ENCODE measurements at places on chromosomes 3 and 15.
A peak's percentile ranks its signal among the peaks of the same experiment; 100 is the strongest.

GRCh38 chr3:89474333-89475130 is 367.1 kb downstream of the EPHA3 start:
- no peak for DNase-seq
- H3K36me3 ChIP-seq, result no peaks in the 10 kb centered on the region
- H3K4me1 ChIP-seq, result no peaks in the 10 kb centered on the region

DNA sequence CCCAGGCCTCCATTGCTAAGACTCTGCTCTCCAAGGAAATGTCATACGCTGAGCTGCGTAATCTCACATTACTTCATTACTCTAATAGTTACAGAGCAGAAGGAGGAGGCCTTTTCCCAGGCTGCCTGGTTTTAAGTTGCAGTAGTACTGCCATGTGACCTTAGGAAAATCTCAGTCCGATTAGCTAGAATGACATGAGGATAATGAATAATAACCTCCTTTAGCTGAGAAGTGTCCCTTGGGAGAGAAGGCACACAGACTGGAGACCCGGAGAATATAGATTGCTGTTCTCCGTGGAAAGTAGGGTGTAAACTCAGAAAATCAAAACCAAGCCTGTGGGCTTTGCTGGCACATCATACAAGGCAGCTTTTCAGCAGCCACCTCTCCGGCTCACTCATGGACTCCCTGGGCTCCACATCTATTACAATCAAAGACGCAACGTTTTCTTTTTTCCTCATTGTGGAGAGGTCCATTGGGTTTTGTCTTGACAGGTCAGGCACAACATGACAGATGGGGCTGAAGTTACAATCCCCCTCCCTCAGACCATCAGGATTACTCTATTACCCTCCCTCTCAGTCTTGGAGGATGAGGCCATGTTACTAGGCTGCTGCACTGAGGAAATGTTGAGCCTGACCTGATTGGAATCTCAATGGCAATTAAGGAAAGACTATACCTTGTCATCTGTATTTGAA is 134.8 kb upstream of the MB21D2 start:
- H3K27ac ChIP-seq, result no peak overlapping the region
- no peaks in the 10 kb centered on the region for H3K36me3 ChIP-seq
- H3K4me1 ChIP-seq, result no peaks in the 10 kb centered on the region
- no peak for DNase-seq
- no peak overlapping the region for H3K4me3 ChIP-seq

DNA sequence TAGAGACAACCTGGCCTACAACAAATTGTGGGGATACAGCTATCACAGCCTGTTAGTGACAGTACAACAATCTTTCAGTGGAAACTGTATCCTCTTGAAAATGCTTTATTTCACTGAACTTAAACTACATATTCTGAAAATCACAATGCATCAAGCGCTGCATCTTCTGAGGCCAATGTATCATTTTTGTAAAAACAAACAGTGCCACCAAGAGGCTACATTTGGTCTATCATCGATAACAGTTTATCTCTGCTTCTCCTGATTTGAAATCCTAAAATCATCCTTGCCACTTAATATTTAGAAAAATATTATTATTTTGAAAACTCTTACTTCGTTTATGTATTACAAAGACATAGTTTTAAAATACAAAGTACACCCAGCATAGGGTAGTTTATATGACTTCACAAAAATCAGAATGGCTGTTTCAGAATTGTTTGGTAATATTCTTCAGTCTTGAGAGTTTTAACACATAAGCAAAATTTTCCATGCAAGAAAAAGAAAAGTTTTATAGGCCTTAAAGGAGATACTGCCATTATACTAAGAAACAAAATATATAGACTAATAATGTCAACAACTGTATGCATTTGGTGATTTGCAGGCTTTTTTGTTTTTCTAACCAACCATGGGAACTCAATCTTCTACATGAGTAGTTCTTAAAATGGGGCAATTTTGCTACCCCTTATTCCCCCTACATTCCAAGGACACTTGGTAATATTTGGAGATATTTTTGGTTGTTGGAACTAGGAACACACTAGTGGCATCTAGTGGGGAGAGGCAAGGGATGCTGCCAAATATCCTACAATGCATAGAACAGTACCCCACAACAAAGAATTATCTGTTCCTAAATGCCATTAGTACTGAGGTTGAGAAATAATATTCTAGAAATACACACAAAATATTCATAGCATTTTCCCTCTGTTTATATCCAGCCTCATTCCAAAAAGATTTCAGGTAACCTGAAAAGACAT is 42.3 kb downstream of the WDR72 start:
- DNase-seq, result no peak
- H3K4me3 ChIP-seq, result no peak overlapping the region
- H3K27me3 ChIP-seq, result no peaks in the 10 kb centered on the region
- no peaks in the 10 kb centered on the region for H3K36me3 ChIP-seq

GRCh38 chr3:134337511-134338200 is 36.6 kb downstream of the AMOTL2 start:
- H3K36me3 ChIP-seq, result no peaks in the 10 kb centered on the region
- no peak for DNase-seq
- no peak overlapping the region for H3K4me3 ChIP-seq
- no peak overlapping the region for H3K27ac ChIP-seq
- no peaks in the 10 kb centered on the region for H3K4me1 ChIP-seq
- H3K27me3 ChIP-seq, result no peaks in the 10 kb centered on the region

- no peaks in the 10 kb centered on the region for H3K36me3 ChIP-seq
- no peak for DNase-seq
- no peaks in the 10 kb centered on the region for H3K4me1 ChIP-seq
- no peaks in the 10 kb centered on the region for H3K27me3 ChIP-seq
These were observed 5.5 kb upstream of the RSL24D1 start for GRCh38 chr15:55202206-55202605.

DNA sequence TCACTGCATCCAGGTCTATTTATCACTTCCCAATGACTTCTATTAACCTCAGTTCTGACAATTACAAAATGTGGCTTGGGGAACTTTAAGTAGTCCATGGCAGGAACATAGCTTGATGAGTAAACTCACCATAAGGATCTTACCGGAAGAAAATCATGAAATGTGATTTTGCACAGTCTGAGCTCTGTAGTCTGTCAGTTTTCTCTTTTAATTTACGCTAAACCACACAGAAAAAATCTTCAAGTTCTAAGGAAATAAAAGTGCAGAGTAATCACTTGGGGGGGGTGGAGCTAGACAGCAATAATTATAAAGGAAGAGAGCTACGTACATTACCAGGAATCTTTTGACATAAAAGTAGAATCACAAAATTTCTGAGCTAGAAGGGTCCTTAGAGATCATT is 9.2 kb downstream of the TBC1D5 start:
- no peaks in the 10 kb centered on the region for H3K36me3 ChIP-seq
- no peaks in the 10 kb centered on the region for H3K4me1 ChIP-seq
- no peak overlapping the region for H3K4me3 ChIP-seq
- DNase-seq, result no peak

DNA sequence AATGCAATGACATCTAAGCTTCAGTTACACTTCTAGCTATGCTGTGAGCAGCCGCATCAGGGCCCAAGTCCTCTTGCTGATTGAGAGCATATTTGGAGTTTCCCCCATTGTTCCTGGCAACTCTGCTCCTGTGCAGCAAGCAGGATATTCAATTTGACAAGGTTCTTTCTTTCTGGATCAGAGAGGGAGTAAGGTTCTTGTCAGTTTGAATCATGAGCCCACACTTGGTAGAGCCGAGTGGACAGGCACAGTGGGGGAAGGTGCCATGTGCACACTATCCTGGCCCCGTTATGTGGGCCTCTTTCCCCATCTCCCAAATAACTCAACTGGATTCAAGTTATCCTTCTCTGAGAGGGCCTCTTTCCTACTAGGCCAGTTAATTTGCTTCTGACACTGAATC is 385.4 kb downstream of the ZIC1 start:
- no peaks in the 10 kb centered on the region for H3K27me3 ChIP-seq
- H3K27ac ChIP-seq, result no peak overlapping the region
- H3K36me3 ChIP-seq, result no peaks in the 10 kb centered on the region
- no peaks in the 10 kb centered on the region for H3K4me1 ChIP-seq
- no peak overlapping the region for H3K4me3 ChIP-seq

- no peaks in the 10 kb centered on the region for H3K4me1 ChIP-seq
- H3K4me3 ChIP-seq, result no peak overlapping the region
- no peaks in the 10 kb centered on the region for H3K27me3 ChIP-seq
- DNase-seq, result no peak
- H3K27ac ChIP-seq, result no peak overlapping the region
- no peaks in the 10 kb centered on the region for H3K36me3 ChIP-seq
These were observed 79.7 kb downstream of the FBN1 start for GRCh38 chr15:48565560-48566482.

GRCh38 chr3:113754494-113755159 is 7.8 kb downstream of the ATP6V1A start:
- no peak overlapping the region for H3K4me3 ChIP-seq
- no peak overlapping the region for H3K27ac ChIP-seq
- no peaks in the 10 kb centered on the region for H3K4me1 ChIP-seq
- no peak for DNase-seq
- no peaks in the 10 kb centered on the region for H3K27me3 ChIP-seq
- H3K36me3 ChIP-seq, result no peaks in the 10 kb centered on the region

- H3K27me3 ChIP-seq, result no peaks in the 10 kb centered on the region
- H3K4me1 ChIP-seq, result no peaks in the 10 kb centered on the region
- H3K4me3 ChIP-seq, result no peak overlapping the region
- no peak overlapping the region for H3K27ac ChIP-seq
- no peaks in the 10 kb centered on the region for H3K36me3 ChIP-seq
These were observed 162.9 kb downstream of the ITPR1 start for GRCh38 chr3:4656059-4656458.

GRCh38 chr15:82635798-82636197 is 11.4 kb downstream of the CPEB1 start:
- H3K27ac ChIP-seq, result no peak overlapping the region
- H3K4me1 ChIP-seq, result no peaks in the 10 kb centered on the region
- no peaks in the 10 kb centered on the region for H3K27me3 ChIP-seq
- no peaks in the 10 kb centered on the region for H3K36me3 ChIP-seq
- DNase-seq, result no peak
- H3K4me3 ChIP-seq, result no peak overlapping the region

DNA sequence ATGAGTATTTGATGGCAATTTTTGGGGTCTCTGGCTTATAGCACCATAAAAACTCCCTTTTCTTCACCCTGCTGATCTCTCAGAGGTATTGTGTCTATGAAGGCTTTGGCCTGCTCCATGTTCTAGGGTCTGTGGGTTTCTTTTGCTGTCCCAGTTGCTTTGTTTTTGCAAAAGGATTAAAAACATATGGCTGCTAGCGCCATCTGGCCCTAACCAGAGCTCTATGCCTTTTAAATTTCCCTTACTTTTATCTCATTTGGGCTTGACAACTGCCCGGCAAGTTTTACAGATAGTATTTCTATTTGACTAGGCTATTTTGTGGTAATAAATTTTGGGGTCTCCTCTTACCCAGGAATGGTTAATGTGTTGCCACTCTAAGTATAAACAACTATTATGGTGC is 6.4 kb upstream of the GHRL start:
- no peaks in the 10 kb centered on the region for H3K27me3 ChIP-seq
- DNase-seq, result no peak
- H3K4me3 ChIP-seq, result no peak overlapping the region

DNA sequence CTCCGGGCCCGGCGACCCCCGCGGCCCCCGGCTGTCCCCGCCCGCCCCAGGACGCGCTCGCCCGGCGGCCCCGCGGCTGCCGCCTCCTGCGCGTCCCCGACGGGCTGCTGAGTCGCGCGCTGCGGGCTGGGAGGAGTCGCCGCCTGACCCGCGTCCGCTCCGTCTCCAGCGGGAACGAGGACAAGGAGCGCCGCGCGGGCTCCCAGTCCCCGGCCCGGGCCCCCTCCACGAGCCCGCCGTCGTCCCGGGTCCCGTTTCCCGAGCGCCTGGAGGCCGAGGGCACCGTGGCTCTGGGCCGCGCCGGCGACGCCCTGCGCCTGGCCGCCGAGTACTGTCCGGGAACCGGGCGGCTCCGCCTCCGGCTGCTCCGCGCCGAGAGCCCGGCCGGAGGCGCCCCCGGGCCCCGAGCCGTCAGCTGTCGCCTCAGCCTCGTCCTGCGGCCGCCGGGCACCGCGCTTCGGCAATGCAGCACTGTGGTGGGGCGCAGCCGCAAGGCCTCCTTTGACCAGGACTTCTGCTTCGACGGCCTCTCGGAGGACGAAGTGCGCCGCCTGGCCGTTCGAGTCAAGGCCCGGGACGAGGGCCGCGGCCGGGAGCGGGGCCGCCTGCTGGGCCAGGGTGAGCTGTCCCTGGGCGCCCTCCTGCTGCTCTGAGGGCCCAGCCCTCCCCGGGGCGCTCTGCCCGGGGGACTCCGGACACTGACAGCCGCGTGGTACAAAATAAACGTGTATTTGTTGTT is 1.5 kb downstream of the C2CD4A start:
- peaks cover 7% of the 10 kb centered on the region for H3K4me1 ChIP-seq
- peak; percentile 60 for DNase-seq
- H3K27me3 ChIP-seq, result no peaks in the 10 kb centered on the region
- peak overlapping the region; percentile 62 for H3K4me3 ChIP-seq

DNA sequence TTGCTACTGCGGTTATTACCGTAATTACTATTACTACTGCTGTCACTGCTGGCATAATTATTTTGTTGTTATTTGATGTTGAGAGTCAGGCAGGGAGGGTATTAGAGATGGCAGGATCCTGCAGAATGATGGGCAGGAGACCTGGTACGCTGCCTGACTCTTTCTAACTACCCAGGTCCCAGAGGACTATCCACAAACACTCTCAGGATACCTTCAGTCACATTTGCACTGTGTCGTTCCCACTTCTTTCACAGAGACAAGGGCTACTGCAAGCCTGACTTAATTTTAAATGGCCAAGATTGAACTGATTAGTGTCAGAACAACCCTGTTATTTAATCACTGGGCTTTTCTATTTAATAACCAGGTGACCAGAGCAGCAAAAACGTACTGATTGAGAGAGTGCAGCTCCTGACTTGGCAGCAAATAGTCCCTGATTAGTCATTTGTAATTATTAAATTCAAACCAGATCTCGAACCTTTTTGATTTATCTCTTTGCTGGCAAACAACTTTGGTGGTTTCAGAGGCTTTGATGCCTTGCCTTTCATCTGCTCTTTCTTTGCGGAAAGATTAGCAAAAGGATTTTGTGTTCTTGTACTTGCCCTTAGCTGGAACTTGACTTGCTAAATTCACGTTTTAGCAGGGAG is 88.8 kb upstream of the ARHGEF3 start:
- no peak for DNase-seq
- H3K4me1 ChIP-seq, result no peaks in the 10 kb centered on the region
- H3K36me3 ChIP-seq, result no peaks in the 10 kb centered on the region
- no peak overlapping the region for H3K4me3 ChIP-seq
- no peak overlapping the region for H3K27ac ChIP-seq

DNA sequence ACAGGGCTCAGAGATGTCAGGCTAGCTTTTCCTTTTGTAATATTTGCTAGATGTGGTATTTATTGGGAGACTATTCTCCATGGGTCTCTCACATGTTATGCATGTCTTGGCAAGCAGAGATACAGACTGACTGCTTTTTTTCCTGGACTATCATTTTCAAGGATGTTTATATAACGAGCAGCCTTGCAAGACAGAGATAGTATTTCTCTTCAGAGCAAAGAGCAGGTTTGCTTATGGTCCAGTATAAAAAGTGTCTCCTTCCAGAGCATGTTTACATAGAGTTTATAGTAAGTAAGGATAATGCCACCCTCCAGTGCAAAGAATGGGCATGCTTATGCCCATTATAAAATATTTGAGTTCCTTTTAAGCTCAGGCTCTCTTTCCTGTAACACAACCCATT is 24.6 kb downstream of the GTF2E1 start:
- no peak overlapping the region for H3K4me3 ChIP-seq
- H3K4me1 ChIP-seq, result no peaks in the 10 kb centered on the region
- H3K27me3 ChIP-seq, result no peaks in the 10 kb centered on the region
- H3K27ac ChIP-seq, result no peak overlapping the region

All from colonic mucosa (tissue), 4 donors.